Stimulated activated CD8-positive, alpha-beta memory T cell treated with anti-CD3 and anti-CD28 coated beads, Interleukin-12 subunit alpha, Interleukin-12 subunit beta, amount 100 ng/mL, for 1 hour (primary cell): ENCODE measurements at places on chromosomes 13 and 19.

DNA sequence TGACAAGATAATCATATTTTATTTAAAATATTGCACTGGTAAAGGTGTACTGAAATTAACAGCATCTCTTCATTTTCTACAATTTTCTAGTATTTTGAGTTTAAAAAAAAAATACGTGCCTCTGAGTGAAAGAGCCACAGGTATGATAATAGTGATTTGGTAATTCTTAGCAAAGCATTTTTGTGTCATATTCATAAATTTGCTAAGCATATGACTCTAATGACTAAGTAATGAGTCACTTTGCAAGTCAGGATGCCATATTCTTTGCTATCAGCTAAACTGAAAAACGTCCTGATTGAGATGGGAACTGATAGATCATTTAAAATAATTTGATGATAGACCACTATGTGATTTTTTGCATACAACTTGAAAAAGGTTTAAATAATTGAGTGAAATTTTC lies 136.1 kb upstream of the IRS2 start:
- DNase-seq, result no peak

DNA sequence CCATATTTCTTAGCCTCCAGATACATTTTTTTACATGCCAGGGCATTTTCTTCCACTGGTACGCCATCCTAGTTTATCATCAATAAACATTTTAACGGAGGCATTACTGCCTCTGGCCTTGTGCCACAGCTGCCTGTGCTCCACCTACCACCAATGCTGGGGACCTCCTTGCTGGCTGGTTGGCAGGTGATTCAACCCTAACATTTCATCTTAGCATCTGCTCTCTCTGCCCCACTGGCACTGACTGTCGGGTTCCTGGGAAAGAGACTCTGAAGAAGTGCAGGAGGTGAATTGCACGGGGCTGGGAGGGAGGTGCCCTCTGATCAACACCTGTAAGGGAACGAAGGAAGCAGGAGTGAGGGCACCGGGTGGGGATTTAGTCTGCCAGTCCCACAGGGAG lies 51.4 kb upstream of the KCTD15 start:
- DNase-seq, result no peak

DNA sequence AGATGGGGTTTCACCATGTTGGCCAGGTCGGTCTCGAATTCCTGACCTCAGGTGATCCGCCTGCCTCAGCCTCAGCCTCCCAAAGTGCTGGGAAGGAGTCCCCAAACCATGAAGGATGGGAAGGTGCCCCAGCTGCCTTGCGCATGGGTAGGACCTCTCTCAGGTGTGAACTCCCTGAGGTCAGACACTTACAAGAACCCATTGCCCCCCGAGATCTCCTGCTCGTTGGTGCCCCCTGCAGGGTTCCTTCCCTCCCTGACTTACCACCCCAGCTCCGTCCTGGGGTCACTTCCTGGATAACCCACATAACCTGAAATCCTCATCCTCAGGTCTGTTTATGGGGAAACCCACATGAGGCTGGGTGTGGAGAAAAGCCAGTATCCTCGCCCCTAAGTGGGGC lies 41.7 kb downstream of the UNC13A start:
- DNase-seq, result no peak

DNA sequence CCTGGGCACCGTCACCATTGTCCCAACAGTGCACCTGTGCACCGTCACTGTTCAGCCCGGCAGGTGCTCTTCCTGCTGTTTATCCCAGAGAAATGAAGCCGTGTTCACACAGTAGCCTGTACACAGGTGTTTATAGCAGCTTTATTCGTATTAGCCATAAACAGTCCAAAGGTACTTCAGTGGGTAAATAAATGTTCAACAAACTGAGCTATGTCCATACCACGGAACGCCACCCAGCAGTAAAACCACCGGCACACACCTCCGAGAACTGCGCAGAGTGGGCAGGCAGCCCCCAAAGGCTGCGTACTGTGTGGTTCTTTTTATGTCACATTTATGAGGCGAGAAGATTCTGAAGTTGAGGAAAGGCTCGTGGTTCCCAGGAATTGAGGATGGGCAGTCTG lies 44.9 kb upstream of the DCUN1D2 start:
- no peak for DNase-seq

- no peak for DNase-seq
Observed at GRCh38 chr13:51727634-51728274, 76.2 kb downstream of the DHRS12 start.

GRCh38 chr13:104477261-104477660 lies 1411.0 kb upstream of the SLC10A2 start:
- no peak for DNase-seq

GRCh38 chr19:33090179-33090578 lies 9.2 kb downstream of the GPATCH1 start:
- no peak for DNase-seq

GRCh38 chr13:99698010-99698815 lies 196.9 kb downstream of the TM9SF2 start:
- no peak for DNase-seq

DNA sequence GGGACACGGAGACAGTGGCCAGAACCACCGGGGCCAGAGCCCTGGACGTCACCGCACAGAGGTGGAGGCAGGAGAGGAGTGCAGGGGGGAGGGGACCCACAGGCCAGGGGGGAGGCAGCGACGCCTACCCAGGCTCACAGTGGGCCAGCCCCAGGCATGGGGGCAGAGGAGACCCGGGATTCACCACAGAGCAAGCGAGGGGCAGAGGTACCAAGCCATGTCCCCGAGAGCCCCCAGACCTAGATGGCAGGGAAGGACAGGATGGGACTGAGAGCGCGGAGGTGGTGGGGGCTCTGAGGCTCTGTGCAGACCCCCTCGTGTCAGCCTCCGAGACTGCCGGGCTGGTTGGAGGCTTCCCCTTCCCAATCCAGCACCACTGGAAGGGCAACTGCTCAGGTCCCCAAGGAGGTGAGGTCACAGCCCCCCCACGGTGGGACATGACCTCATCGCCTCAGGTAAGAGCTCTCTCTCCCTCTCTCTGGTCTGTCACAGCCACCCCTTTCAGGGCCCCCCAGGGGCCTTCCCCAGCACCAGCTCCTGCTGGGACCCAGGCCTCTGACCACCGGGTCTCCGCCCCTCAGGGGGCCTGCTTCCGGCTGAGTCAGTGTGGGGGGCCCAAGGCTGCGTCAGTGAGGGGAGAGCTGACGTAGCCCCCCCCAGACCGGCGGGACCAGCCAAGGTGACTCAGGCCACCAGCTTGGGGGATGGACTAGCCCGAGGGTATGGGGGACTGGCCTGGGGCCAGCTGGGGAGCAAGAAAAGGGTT lies 2.2 kb upstream of the IL11 start:
- DNase-seq, result no peak

- no peak for DNase-seq
Observed at GRCh38 chr19:17530586-17530985, 19.1 kb downstream of the PGLS start.

DNA sequence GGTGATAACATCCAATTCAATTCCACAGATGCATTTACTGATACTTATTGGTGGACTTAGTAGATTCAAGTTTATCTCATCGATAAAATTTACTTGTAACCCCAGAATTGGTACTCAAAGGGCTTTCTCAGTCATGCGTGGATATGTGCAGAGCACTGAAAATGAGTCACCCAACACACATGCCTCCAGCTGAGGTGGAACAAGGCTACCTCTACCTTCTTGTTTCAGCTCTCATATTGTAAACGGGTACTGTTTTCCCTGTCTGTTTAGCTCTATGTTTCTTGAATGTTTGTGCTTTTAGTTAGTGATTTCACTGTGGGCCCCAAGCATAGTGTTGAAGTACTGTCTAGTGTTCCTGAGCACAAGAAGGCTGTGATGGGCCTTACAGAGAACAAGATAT lies 1.5 kb downstream of the LRRC63 start:
- no peak for DNase-seq

GRCh38 chr19:8638078-8638619 lies 7.7 kb downstream of the NFILZ start:
- no peak for DNase-seq

DNA sequence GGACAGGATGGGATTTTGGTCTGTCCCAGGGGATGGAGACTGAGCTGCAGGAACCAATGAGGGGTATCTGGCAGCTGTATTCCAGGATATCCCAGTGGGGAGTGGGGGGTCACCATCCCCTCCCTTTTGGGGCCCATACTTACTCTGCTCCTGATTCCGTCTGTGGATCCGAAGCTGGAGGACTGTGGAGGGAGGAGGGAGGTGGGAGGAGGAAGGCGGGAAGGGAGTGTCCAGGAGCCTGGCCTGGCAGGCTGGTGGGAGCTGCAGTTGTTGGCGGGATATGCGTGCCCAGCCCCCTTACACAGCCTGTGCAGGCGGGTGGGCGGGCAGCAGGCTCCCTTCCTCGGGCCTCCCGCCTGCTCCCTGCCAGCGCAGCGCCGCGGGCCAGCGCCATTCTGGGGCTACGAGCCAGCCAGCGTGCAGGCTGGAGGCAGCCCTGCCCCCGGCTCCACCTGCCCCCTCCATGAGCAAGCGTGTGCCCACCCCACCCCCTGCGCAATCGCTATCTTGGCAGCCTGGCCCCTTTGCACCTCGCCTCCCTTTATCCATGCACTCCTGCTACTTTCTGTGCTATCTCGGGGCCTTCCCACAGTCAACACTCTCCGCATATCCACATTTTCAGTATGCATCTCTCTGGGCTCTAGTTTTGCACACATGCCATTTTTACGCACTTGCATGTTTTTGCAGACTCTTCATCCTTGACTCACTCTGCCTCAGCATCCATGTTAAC lies 2.8 kb downstream of the MAMSTR start:
- DNase-seq, result no peak

DNA sequence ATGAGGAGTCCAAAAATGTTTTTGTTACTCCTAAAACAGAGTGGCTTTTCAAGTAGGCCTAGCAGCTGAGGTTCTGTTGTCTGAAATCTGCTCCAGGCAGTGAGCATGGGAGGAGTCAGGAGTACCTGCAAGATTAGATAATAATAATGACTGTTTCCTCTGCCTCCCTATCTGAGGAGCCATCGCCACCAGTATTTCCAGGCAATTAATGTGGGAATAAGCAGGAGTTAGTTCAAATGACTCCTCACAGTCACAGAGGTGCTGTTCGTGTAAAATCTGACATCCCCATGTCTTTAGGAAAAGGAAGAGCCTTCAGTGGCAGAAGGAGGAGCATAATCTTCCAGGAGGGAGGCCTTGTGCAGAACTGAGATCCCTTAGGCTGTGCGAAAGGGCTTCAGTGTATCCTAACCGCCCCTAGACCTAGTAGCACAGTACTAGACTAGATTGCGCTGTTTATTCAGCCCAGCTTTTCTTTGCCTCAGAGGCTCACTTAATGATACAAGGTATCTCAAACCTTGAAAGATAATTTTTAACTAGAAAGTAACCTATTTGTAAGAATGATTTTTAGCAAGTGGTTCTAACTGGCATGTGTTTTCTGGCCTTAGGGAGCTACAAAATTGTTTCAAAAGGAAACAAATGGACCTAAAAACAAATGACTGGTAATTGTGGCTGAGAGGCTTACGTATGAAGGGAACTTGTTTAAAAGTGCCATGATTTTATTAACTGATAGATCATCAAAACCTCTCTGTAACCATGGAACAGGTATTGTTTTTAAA lies 49.0 kb downstream of the FREM2 start:
- no peak for DNase-seq

- DNase-seq, result no peak
Observed at GRCh38 chr13:67410645-67411044, 180.5 kb upstream of the PCDH9 start.

DNA sequence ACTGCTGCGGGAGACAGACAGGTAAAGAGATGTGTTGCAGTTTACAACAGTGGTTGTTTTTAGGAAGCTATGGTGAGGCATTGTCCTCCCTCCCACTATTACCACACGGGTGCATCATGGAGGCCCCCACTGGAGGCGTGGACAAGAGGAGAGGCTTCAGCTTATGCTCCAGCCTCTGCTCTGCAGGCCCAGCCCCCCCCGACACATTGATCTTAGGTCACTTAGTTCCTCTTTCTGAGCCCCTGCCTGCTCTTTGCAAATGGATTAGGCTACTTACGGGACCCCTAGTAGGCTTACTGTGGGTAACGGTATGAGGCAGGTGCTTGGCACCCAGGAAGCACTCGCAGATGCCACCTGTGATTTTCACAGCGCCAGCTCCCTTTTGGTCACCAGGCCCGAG lies 123.9 kb downstream of the SLC7A1 start:
- no peak for DNase-seq

- no peak for DNase-seq
Observed at GRCh38 chr19:12331211-12331941, 2.1 kb downstream of the ZNF563 start.

- no peak for DNase-seq
Observed at GRCh38 chr19:8210421-8211101, 1.4 kb downstream of the CERS4 start.

GRCh38 chr13:88000239-88000638 lies 329.1 kb downstream of the SLITRK5 start:
- no peak for DNase-seq

DNA sequence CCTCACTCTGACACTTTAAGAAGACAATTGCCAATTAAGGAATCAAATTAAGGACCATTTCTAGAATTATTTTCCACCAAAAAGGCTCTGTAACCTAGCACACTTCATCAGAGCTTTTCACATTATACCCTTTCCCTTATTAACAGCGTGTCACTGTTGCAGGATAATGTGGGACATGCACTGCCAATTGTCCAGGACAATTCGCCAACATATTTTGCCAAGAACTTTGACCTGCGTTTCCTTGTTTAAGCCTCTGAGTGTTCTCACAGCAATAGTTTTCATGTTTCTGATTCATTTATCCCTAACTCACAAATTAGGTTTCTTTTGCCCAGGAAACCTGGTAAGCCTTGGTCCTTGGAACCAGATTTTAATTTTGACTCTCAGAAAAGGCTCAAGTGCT lies 13.3 kb downstream of the COL4A1 start:
- no peak for DNase-seq

DNA sequence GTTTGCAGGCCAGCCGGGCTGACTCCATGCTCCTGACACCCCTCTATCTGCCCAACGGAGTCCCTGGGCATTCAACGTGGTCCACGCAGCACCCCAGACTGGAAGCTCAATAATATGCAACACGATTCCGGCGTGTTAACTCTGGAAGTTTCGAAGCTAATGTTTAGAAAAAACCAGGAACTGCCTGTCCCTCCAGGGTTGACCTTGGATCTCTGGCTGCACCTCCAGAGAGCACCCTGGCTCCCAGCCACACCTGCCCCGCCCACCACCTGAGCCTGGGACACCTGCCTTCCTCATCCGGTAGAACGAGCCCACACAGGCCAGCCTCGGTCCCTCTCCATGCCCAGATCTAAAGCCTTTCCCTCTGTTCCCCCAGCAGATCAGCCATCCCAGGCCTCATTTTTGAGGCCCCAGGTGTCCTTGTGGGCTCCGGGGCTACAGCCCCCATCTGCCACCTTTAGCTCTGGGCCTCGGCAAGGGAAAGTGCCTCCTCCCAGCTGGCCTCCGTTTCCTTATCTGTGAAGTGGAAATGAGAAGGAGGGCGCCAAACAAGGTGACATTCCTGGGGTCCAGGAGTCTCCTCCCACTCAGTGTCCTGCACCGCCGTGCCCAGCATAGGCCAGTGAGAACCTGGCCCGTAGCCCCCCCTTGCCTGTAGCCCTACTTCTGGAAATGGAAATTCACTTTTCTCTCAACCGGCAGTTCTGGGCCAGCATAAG lies 38.7 kb downstream of the KLF2 start:
- DNase-seq, result no peak

- DNase-seq, result no peak
Observed at GRCh38 chr13:103238441-103238840, 172.2 kb upstream of the SLC10A2 start.
